RPMI7951 (cell line): ENCODE measurements at places on chromosomes 5 and 9. TPM values are rescaled to one million over a fixed set of nuclear protein-coding genes. Genes with fewer than 3 reads are reported as not detected.

Gene ADAMTS19
- total RNA-seq: not detected in 2 replicates

DNA sequence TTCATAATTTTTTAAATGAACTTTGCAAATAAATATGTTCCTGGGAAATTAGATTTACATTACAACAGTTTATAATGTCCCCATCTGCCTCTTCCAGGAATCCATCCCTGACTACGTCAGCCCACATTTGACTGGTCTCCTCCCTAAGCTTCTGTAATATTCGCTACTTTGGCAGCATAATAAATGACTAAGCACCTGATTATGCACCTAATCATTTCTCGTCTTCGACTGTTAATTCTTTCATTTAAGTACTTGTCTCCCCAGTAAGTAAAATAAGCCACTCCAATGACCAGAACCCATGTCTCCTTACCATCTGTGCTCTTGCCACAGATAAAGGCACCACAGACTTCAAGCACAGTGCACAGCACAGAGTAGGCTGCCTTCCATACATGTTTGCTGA, 122.7 kb downstream of the DENND1A start:
- no peak for DNase-seq

DNA sequence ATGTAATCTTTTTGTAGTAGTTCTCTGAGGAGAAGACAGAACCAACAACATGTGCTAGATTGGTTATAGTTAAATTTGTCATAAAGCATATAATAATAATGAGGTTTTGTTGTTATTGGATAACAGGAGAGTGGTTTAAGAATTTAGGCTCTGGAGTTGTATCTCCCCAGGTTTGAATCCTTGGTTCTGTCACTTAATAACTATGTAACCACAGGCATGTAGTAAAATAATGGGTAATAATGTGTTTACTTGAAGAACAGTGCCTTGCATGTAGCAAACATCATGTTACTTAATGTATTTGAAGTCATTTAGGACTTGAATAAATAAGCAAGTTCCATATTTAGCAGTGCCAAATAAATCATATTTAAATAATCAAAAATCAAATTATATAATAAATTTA, 55.8 kb downstream of the NSD1 start:
- no peak for DNase-seq

DNA sequence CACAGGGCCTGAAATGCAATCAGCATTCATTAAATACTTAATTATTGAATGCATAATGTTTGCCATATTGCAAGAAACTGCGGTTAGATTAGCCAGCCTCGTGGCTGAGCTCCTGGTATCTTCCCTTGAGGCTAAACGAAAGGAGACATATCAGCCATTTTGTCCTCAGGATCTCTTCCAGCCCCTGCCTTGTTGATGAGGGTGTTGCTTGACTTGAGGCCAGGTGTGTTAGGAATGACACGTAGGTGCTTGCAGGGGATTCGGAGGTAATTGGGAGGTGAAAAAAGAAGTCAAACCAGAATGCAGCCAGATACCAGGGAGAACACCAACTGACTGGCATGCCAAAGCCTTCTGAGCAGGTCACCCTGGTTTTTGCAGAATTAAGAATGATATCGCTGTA, 12.5 kb downstream of the SH3RF2 start:
- no peak for DNase-seq

GRCh38 chr9:136179101-136179616, 25.8 kb downstream of the LHX3 start:
- DNase-seq: no peak
